Left renal cortex interstitium (tissue), 4 donors: ENCODE measurements at places on chromosomes 5 and 9.

- no peak for DNase-seq
Measured at GRCh38 chr5:180849827-180850226, 11.2 kb downstream of the ZFP62 start.

GRCh38 chr9:127423476-127423933, 677 bp upstream of the ZNF79 start:
- no peak for DNase-seq

DNA sequence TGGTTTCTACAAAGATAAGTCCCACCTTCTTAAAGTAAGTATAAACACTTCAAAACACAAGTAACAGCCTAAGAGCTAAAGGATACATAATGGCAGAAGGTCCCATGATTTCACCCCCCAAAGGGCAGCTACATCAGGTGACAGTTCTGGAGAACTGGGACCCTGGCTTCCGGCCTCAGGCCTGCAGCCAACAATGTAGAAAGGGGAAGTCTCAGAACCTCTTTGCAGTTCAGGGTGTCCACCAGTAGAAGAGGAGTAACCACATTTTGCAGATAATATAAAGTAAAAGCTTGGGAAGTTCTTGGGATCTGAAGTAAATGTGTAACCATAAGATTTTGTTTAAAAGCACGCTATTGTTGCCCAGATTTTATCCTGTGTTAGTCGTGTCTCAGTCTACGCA, 267.4 kb upstream of the VLDLR start:
- no peak for DNase-seq

DNA sequence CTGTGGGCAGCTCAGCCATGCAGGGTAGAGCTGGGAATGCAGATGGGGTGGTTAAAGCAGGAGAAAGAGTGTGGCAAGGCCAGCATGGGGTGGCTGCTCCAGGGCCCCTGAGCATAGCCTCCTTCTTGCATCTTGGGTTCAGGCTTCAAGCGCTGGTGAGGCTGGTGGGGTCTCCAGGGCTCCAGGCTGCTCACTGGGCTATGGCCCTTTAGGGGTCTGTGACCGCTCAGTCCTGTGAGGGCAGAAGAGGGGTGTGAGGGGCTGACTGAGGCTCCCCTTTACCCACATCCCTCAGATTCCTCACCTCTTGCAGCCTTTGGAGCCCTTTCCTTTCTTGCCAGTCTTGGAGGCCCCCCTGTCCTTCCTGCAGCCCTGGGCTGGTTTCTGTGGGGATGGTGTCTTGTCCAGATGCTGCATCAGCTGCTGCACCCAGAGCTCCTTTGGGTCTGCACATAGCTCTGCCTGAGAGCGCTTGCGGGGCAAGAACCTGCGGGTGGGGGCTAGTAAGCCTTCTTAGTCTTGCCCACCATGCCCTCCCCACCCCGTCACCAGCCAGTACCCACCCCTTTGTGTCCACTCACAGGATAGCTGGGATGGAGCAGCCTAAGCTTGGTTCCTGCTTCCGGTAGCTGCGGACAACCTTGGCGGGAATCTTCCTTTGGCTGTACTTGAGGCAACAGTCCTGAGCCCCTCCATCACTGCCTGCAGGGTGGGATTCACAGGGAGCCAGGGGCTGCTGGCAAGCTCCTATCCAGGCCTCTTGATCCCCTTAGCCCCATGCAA, 549 bp downstream of the CCL21 start:
- DNase-seq = no peak
